ENCODE measurements at places on chromosomes 12 and 14.

- no peak for DNase-seq
These were observed 188.1 kb downstream of the IPO8 start for GRCh38 chr12:30507576-30507975.

GRCh38 chr12:121059031-121059898 lies 20.2 kb upstream of the OASL start:
- no peak for DNase-seq

DNA sequence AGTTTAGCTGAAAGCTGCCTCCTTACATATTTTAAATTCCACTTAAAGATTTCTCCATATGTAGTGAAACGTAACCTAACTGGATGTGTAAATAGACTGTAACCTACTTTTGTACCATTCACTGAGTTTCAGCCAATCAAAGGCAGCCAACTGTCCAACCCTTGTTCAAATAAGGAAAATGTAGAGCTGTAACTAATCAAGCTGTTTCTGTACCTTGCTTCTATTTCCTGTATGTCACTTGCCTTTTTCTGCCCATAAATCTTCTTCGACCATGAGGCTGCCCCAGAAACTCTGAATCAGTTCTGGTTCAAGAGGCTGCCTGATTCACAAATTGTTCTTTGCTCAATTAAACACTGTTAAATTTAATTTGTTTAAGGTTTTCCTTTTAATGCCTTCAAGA lies 6.3 kb downstream of the SLC7A8 start:
- DNase-seq = peak; percentile 72

DNA sequence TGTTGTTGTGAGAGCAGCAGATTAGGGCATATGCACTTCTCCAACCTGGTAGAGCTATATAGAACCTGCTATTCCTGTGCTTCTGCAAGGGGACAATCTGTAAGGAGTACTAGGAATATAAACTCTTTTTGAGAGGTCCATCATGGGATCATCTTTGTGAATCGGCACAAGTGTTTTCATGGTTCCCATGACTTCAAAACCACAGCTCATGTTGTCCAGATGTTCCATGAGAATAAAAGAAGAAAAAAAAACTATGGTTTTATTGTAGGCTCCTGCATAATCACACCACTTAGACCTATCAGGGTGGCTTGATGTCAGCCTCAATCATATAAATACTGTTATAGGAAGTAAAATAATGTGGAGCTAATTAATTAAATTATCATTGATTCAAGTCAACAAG lies 311.4 kb upstream of the ATP2B1 start:
- DNase-seq = no peak

- no peak for DNase-seq
These were observed 195.3 kb upstream of the IGF1 start for GRCh38 chr12:102675672-102676071.

DNA sequence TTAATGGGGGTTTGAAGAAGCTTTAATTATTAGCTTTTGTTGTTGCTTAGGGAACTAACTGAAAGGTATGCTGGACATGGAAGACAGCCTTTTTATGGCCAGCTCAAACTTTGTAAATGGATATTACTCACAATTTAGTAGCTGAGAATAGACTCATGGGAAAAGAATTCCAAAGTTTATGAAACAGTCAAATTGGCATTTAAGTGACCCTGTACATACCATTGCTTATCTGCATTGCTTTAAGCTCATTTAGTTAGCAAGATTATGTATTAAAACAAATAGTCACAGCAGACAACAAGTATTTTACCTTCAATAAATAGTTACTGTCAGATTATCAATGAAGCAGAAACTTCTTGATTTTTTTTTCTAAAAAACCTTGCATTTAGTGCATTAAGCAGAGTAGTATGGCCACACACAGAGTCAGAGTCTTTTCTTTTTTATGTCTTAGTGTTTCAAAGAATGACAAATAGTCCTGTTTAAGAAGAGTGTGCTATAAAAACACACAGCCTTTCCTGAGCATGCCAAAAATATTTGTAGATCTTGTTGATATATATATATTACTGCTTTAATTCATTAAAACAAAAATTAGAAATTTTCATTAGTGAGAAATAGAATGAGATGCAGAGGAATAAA lies 102.2 kb downstream of the TTC6 start:
- peak; percentile 1 for DNase-seq

DNA sequence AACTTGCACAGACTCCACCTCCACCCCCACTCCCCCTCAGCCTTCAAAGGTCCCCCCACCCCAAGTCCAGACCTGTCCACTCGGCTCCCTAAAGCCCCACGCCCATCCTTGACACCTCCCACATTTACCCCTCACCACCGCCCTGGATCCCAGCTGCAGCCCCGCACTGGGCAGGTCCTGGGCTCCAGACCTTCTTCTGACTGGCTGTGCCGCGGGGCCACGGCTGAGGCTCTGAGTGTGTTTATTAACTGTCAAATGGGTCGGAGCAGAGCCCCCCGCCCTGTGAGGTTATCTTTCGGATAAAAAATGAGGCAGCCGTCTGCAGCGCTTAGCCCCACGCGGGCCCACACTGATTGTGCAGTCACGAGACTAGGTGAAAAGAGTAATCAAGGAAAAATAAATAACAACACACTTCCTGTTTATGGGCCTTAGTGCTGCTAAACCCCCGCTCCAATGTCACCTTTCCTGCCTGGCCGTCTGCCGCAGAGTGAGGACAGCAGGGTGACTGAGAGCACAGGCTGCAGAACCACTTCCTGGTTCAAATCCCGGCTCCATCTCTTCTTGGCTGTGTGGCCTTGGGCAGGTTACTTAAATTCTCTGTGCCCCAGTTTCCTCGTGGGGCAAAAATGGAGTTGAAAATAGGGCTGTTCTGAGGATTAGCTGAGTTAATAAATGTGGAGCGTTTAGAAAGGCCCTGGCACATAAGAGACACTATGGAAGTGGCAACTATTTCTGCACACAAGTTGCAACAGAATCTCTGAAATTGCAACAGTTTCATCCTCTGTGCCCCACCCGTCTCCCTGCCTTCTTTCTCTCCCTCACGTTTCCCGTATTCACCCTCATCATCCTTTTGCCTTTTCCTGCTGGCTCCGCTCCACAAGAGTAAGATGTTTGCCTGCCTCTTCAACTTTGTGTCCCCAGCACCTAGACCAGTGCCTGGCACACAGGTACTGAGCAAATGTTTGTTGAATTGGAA lies 9.4 kb downstream of the SETD1B start:
- DNase-seq = no peak

DNA sequence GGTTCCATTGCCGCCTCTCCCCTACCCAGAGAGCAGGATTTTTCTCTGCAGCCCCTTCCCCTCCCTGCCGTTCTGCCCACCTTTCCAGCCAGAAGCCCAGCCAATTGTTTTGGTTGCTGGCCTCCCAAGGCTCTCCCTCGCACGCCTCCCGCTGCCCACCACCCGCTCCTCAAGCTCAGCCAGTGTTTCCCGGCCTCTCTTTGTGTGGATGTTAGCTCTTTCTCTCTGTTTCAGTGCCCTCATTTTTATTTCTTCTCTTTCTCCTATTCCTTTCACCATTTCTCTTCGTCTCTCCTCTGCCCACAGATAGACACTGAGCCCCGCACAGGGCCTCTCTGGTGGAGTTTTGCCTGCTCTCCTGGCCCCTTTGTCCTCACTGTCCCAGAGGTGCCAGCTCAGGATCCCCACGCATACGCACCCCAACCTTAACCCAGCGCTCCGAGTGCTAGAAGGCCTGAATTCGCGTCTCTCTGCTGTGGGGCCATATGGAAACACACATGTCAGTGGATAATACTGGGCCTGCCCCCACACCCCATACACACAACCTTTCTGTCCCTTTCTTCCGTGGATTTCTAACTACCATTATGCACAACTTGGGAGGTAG lies 54.9 kb downstream of the SMUG1 start:
- peak; percentile 51 for DNase-seq

- DNase-seq = peak; percentile 28
These were observed 373.5 kb upstream of the OR4E1 start for GRCh38 chr14:22047115-22047514.

DNA sequence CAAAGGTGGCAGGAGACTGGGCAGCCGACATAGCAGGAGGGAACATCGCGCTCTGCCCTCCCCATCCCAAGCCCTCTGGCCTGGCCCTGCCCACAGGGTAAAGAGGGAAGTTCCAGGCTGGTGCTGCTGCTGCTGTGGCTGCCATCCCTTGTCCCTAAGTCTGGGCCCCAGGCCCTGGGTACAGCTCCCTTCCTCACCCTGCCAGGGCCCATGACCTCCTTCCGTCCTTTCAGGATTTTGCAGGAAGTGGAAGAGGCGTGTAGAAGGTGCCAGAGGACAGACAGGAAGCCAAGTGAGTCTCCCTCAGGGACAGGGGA lies 14.7 kb upstream of the NCOR2 start:
- DNase-seq = no peak

DNA sequence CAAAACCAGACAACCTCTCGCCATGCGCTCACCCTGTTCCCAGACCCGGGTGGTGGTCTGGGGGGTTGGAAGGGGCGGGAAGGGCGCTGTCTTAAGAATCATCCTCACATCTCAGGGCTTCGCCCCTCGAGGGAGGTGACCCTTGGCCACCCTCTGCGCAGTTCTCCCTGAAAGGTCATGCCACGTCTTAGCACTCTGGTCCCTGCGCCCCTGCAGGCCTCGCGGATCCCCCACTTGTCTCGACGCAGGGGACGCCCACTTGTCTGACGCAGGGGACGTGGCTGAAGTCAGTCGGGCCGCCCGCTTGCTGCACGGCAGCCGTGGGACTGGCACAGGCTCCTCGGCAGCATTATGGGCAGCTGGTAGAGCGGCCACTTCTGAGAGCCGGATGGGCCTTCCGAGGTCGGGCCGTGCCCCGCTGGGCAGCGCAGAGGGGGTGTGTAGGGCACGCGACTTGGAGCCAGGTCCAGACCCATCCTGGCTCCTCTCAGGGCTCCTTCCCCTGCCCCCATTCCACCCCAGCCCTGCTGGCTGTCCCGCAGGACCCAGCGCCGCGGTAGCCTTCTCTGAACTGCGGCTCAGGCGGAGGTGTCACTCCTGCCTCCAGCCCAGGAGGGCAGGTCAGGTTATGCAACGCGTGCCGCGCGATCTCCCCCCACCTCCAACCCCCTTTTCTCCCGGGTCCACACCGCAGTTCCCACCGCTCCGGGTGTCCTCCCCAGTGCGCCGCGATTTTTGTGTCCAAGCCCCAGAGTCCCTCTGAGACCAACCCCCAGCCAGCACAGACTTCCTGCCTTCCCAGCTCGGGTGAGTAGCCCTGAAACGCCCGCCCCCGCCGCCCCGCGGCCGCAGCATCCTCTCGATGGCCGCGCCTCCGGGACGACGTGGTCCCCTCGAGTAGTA lies 40.9 kb upstream of the CAPRIN2 start:
- peak; percentile 78 for DNase-seq

GRCh38 chr12:4044736-4045730 lies 171.8 kb upstream of the PARP11 start:
- no peak for DNase-seq

- no peak for DNase-seq
These were observed 64.7 kb downstream of the BTG1 start for GRCh38 chr12:92080911-92081285.

DNA sequence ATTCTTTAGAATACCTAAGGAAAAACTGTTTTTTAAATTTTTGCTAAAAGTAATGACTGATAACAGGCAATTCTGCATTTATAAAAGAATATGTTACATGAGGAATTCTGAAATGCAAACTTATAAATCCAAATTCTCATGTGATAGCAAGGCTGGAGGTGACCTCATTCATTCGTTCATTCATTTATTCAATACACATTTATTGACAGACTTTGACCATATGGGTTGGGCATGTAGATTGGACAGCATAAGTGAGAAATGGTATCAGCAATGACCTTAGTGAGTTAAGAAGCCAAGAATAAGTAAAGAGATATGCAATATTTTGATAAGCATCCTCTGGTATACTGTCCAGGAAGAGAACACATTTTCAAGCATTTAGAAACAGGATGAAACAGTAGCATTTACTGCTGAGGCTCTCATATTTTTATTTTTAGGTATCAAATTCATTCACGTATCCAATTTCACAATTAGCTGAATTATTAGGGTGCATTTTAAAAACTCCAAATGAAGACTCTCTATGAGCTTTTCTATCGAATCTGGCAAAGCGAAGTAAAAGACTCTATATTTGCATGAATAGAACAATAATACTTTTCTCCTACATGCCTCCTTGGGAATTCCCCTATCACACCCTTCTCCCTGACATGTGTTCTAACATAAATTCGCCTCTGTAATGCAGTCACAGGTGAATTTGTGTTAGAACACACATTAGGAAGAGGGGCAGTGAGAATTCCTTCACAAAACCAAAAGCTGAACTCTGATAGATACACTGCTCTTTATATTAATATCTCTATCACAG lies 49.9 kb downstream of the PEBP1 start:
- DNase-seq = no peak

GRCh38 chr12:12616512-12617310 lies 5.0 kb downstream of the CREBL2 start:
- DNase-seq = no peak

GRCh38 chr12:6945613-6946012 lies 1.8 kb downstream of the C12orf57 start:
- DNase-seq = no peak

GRCh38 chr14:76651410-76652055 lies 109.7 kb upstream of the VASH1 start:
- DNase-seq = no peak

Data from renal pelvis (tissue), 12 donors.